ENCODE measurements at places on chromosomes 6 and 20.

DNA sequence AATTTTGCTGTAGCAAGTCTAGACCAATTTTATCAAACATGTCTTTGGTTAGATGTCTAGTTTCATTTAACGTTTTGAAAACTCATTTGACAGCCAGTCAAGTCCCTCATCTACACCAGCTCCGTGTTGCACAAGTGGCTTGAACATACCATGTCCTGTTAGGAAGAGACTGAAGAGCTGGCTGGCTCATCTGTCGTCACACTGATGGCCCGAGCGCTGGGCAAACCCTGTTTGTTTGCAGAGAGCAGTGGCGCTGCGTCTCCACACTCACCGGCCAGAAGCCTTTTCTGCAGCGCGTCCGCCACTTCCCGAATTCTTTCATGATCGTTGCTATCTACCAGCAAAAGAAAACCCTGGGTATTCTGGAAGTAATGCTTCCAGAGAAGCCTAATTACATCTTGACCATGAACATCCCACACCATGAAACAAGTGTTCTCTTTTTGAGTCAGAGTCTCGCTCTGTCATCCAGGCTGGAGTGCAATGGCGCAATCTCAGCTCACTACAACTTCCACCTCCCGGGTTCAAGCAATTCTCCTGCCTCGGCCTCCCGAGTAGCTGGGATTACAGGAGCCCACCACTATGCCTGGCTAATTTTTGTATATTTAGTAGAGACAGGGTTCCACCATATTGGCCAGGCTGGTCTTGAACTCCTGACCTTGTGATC lies 10.7 kb upstream of the TCFL5 start:
- H3K36me3 ChIP-seq: no peaks in the 10 kb centered on the region
- H3K27ac ChIP-seq: no peak overlapping the region
- H3K4me3 ChIP-seq: no peak overlapping the region
- no peaks in the 10 kb centered on the region for H3K27me3 ChIP-seq
- peaks cover 26% of the 10 kb centered on the region for H3K4me1 ChIP-seq
- no peak for DNase-seq

- no peaks in the 10 kb centered on the region for H3K4me1 ChIP-seq
- peak; percentile 90 for DNase-seq
- H3K4me3 ChIP-seq: no peak overlapping the region
- H3K27ac ChIP-seq: no peak overlapping the region
- peaks cover 13% of the 10 kb centered on the region for H3K27me3 ChIP-seq
These were observed 131.8 kb upstream of the PROKR2 start for GRCh38 chr20:5448449-5449118.

- DNase-seq: no peak
- H3K4me1 ChIP-seq: peaks cover 22% of the 10 kb centered on the region
These were observed 2.2 kb downstream of the MTRES1 start for GRCh38 chr6:107030151-107030550.

DNA sequence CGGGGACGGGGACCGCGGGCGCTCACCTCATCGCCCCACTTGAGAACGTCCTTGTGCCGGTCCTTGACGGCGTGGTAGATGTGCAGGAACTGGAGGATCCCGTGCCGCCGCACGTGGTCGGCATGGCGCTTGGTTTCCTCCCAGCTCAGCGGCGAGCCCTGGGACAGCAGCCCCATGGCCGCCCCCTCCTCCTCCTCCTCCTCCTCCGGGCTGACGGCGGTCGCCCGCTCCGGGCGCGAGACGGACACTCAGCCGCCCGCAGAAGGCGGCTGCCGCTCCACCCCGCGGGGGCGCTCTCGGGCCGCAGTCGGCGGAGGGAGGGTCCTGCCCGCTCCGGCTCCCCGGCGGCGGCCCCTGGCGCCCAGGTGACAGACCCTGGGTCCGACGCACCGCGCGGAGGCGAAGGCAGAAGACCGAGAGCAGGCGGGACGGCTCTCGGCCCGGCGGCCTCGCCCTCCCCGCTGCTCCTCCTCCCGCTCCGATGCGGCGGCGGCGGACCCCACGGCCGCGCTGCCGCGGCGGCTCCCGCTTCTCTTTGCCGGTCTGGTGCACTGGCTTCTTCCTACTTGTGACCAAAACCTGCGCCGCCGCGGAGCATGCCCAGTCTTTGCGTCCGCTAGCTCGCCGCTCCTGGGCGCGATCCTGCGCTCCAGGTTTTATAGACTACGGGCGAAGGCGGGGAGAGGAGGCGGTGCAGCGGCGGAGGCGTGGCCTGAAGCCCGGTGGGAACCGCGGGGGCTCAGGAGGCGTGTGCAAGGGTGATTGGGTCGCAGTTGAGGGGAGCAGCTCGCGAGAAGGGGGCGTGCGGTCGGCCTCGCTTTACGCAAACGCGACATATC lies at the start of gene GCLC:
Gene GCLC, minus strand, starts transcription at position 632 of the 839 bp plus-strand sequence. Its CDS starts 456 bp downstream, at position 176.
- H3K27me3 ChIP-seq: no peaks in the 10 kb centered on the region
- no peaks in the 10 kb centered on the region for H3K36me3 ChIP-seq
- DNase-seq: peak; percentile 98

DNA sequence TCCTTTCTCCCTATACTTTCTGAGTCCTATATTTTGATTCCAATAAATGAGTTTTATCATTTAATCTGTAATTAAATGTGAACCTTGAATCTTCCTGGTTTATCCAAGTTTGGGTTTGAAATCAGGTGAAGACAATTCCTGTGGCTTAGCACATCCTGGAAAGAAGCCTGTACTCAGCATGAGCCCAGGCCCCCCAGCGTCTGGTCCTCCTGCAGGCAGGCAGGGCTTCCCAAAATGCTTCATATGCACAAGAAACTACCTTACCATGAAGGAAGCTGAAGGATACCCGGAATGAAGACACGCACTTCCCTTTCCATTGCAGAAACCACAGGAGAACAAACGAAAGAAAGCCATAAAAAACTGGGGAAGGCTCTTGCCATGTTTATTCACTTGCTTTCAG lies 157.4 kb upstream of the PDE10A start:
- no peak overlapping the region for H3K27ac ChIP-seq
- no peak overlapping the region for H3K4me3 ChIP-seq
